ENCODE measurements at places on chromosomes 6 and 20.

DNA sequence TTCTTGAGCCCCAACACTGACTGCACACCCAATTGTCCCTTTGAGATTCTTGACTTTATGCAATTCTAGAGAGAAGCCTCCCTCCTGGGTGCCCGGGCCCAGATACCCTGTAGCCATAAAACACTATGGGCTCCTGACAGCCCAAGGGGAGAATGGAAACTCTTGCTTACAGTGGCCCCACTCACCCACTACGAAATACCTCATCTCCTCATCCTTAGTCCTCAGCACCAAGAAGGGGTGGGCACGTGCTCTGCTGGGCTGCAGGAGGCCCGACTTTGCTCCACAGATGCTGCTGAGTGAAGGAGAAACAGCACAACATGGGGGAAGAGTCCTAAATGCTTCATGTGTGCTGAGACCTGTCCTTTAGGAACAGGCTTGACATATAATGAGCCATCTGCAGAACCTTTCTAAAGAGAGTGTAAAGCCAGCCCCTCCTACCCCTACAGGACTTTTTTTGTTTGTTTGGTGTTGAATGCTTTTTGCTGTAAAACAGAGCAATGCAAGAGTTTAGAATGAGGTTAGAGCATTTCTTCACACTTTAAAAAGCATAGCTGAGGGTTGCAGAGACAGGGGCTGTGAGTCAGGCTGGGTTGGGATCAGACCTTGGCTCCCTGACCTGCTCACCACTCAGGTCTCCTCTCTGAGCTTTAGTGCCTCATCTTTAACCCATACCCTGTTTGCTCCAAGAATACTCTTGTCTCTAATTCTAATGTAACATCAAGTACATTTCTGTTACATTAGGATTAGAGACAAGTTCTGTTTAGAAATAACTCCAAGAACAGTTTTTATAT lies 17.6 kb upstream of the SIRPG start:
- DNase-seq, result no peak

GRCh38 chr6:85372188-85372914 lies 77.5 kb upstream of the NT5E start:
- no peak for DNase-seq

- DNase-seq, result no peak
These were observed 267.8 kb downstream of the ERMARD start for GRCh38 chr6:170018936-170019817.

GRCh38 chr20:24648481-24648880 lies 179.1 kb downstream of the SYNDIG1 start:
- DNase-seq, result no peak

- no peak for DNase-seq
These were observed 99.3 kb downstream of the PSMB1 start for GRCh38 chr6:170453586-170454511.

- no peak for DNase-seq
These were observed 120.3 kb downstream of the KCNQ5 start for GRCh38 chr6:72742001-72742673.

DNA sequence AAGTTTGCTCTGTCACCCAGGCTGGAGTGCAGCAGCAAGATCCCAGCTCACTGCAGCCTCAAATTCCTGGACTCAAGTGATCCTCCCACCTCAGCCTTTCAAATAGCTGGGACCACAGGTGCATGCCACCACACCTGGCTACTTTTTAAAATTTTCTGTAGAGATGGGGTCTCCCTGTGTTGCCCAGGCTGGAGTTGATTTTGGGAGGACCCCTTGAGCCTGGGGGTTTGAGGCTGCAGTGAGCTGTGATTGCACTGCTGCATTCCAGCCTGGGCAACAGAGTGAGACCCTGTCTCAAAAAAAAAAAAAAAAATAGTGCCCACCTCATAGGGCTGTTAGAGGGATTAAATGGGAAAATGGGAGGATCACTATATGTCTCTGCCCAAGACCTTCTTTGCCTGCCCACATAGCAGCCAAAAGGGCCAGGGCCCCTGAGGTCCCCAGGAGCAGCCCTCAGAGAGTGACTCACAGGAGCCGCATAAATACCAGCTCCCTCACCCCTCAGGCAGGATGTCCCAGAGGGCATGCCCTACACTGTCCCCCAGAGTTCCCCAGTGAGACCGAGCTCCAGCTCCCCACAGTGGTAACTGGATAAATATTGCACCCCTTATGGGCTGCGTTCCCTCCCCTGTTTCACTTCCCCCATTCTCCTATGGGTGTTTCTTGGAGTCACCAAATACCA lies 11.7 kb upstream of the MDGA1 start:
- no peak for DNase-seq

DNA sequence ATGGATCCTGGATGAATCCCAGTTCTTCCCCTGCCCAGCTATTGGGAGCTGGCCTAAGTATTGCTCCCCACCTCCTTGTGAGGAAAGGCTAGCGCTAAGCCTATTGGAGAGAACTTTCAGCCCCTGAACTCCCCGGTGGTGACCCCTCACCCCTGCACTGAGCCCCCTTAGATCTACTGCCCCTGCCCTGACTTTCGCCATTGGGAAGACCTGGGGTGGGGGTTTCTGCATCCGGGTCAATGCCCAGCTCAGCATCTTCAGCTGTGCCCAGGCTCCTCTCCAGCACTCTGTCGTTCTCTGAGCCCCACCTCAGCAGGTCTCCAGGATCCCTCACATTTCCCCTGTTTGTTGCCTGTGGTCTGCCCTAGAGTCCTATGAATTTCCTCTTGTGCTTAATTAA lies 9.0 kb downstream of the TREML4 start:
- DNase-seq, result no peak

GRCh38 chr6:92840246-92840930 lies 579.0 kb downstream of the EPHA7 start:
- DNase-seq, result no peak

DNA sequence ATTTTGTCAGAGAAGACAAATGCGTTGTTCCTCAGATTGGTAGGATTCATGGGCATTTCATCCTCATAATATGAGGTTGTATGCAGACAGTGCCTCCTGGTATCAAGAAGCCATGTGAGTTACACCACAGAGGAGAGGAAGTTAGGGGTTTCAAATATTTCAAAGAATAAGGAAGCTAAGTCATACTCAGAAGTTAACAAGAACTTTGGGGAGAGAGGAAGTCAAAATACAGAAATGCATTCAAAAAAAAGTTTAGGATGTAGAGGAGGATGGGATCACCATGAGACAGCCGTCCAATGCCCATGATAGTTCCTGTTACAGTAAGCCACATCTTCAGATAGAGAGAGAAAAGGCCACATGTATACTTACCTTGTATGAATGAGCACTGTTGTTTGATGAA lies 22.3 kb downstream of the HLA-DOB start:
- DNase-seq, result no peak

GRCh38 chr6:14834851-14835530 lies 410.9 kb upstream of the JARID2 start:
- DNase-seq, result no peak

- no peak for DNase-seq
These were observed 7.1 kb downstream of the TMEM74B start for GRCh38 chr20:1177680-1178079.

GRCh38 chr6:156689656-156690055 lies 87.5 kb upstream of the ARID1B start:
- DNase-seq, result no peak

DNA sequence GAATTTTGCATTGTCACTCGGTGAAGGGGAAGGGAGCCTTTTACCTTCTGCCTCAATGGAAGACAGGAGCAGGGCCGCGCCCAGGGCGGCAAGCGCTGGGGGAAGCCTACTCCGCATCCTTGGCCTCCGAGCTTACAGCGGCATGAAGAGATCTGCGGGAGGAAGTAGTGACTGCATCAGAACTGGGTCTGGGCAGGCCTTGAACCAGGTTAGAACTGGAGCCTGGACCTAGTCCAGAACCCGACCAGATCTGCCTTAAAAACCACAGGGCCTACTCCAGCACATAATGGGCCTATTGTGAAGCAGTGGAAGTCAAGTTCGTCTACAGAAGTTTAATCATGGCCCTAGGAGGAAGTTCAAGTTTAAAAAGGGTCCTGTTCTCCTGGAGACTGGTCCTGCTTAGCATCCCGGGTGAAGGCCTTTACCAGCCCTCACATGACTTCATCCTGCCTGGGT lies 3.1 kb downstream of the COL12A1 start:
- no peak for DNase-seq

DNA sequence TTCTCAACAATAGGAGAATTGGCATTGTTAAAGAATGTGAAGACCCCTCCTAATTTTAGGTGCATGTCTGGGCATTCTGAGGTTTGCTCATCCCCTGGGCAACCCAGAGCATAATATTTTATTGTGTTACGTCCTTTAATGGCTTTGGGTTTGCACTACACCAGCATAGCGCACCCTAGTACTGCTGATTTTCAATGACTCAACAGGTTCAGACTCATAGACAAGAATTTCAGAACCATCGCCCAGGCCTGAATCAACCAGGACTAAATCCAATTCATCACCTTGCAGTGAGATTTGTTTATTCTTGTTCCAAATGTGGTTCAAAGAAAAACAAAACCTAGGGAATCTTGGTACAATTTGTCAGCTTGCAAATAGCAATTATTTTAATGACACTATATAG lies 137.8 kb upstream of the PHACTR1 start:
- DNase-seq, result no peak
